ENCODE measurements at places on chromosomes 5 and 9.

DNA sequence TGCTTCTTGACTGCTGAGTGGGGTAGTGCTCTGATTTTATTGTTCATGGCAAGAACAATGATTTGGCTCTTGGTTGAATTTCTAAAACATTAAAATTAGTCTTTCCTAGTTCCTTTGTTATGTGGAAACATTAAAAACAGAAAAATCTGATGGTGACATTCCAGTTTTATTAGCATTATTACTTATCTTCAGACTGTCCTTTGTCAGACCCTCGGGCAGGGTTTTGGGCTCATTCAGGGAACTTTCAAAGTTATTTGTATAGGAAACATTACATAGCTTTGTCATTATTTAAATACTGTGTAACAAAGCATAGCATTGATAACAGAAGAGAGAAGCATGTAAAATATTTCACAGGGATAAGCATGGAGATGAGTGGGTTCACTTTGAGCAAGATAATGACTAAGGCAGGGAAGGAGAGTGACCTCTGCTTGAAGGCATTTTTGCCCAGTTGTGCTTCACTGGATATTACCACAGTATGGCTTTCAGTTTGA is 119.9 kb downstream of the KDM4C start:
- no peak for DNase-seq

DNA sequence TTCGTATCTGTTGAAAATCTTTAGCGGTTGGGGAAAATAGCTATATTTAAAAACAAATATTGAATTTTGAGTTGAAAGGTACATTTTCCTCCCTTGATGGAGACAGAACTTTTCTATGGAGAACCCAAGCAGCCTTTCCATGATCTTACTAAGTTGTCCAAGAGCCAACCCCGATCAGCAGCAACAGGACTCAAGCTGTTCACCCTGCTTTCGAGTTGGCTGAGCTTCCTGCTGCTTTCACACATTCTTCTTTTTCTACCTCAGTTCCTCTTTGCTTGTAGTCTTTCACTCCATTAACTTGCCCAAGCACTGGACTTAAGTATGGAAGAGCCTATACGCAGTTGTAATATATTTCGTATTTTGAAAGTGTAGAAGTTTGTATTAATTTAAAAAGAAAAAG is 59.4 kb downstream of the IL6ST start:
- DNase-seq: no peak

- DNase-seq: no peak
Observed at GRCh38 chr5:16854351-16854750, 81.7 kb downstream of the MYO10 start.

GRCh38 chr5:53392073-53392472 is 88.4 kb upstream of the FST start:
- no peak for DNase-seq

GRCh38 chr9:86966852-86967511 is 19.7 kb upstream of the GAS1 start:
- no peak for DNase-seq

Data from lung (tissue), 17 donors.